ENCODE measurements at places on chromosomes 5 and 9.

DNA sequence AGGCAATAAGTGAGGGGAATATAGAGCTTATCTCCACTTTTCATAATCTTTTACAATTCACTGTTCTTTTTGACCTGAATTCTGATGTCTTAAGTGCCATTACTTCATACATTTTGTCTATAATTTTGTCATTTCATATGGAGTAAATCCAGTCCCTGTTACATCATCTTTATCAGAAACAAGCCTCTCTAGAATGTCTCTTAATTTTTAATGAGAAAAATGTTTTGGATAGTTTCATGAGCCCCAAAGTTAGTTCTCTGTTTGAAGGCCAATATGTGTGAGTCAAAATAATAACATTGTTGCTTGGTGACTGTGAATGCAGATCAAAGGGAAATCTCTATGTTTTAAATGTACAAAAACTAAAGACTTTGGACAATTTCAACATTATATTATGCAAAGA is 329.6 kb upstream of the ARRDC3 start:
- no peak for DNase-seq

- no peak for DNase-seq
These were observed 33.4 kb downstream of the CEMIP2 start for GRCh38 chr9:71734950-71735349.

DNA sequence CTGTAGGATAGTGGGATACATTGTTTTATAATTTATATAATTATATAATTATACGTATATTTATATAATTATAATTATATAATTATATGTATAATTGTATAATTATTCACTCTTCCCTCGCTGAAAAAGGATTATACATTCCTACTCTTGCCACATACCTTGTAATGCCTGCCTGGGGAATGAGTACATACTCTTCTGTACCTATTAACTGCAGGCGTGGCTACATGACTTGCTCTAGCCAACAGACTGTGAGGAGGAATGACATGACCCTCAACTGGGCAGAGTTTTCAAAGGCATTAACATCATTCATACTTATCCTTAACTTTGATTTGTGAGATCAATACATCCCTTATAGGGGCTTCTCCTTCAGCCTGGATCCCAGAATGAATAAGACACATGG is 19.1 kb downstream of the ERMP1 start:
- DNase-seq = no peak

DNA sequence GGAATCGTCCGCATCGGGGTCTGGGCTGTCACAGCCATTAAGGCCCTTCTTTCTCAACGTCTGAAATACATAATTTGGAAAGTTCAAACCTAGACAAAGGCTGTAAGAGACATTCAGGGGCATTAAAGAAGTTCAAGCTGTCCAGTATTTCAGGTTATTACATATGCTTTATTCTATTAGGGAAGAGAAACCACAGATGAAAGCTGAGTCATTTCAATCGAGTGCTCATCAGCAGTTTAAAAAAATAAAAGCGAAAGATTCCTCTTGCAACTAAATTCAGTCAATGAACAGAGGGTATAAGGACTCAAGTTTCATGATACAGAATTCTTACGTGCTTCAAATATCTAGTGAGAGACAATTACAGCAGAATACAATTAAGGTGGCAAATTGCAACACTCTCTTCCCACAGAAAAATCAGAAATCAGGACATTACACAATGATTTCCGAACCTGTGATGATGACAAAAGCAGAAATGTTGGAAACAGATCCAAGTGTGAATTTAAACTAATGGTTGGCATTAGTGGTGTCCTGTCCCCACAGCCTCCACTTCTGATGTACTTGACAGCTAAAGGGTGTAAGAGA is 121.6 kb downstream of the MEF2C start:
- DNase-seq = no peak

DNA sequence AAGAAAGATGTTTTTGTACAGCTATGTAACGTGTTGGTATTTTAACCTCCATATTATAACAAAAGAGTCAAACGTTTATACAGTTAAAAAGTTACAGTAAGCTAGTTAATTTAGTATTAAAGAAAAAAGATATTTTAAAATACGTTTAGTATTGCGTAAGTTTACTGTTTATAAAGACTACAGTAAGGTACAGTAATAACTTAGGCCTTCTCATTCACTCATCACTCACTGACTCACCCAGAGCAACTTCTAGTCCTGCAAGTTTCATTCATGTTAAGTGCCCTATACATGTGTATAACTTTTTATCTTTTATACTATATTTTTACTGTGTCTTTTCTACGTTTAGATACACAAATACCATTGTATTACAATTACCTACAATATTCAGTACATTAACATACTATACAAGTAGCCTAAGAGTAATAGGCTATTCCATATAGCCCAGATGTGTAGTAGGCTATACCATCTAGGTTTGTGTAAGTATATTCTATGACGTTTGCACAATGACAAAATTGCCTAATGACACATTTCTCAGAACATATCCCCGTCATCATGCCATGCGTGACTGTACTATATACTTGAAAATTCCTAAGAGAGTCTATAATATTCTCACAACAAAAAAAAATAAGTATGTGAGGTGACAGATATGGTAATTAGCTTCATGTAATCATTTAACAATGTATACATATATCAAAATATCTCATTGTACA is 33.8 kb downstream of the ERP44 start:
- no peak for DNase-seq

DNA sequence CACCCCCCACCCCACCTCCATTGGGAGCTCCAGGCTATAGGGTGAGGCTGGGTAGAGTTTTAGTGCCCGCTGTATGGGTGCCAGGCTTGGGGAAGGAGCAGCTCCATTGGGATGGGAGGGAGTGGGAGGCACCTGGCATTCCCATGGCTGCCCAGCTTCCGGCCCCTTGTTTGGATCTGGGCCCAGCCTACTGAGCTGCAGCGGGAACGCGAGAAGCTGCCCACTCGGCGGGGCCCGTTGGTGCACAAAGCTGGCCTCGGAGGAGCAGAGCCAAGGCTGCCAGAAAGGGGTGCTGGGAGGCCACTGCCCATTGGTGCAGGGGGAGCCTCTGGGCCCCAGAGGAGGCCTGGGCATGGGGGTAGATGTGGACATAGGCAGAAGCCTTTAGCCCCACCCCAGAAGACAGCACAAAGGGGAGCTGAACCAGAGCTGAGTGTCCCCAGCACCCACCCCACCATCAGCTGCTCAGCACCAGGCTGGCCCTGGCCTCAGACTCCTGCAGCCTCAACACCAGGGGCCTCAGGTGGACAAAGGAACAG is 4.4 kb downstream of the LCN9 start:
- DNase-seq = no peak

DNA sequence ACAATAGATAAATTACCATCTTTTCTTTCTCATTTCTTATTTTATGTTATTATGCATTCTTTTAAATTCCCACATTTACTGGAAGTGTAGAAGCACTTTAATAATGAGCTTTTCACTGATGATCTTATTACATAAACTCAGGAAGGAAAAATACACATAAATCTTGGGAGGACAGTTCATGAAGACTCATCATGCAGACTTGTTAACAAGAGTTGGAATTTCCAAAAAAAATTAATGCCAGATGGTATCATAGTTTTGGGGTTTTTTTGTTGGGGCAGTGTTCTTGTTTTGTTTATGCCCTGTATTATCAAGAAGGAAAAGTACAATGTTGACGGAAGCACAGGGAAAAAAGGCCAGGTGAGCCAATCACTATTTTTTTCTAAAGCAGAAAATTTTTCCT is 35.1 kb downstream of the CEMIP2 start:
- DNase-seq = no peak

DNA sequence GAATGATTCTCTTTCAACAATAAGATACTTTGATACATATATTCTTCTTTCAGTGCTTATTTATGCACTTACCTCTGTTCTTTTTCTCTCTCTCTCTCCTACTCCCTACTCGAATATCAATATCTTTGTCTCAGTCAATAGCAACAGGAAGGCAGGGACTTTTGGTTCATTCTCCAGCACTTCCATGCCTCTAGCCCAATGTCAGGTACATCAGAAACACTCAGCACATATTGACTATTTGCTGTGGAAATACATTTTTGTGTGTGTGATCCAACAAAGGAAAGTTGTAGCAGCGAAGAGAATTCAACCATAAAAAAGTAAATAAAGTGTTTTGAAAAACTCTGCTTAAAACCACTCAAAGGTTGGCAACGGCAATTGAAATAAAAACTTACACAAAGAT is 12.6 kb downstream of the DIRAS2 start:
- DNase-seq = no peak

Data from nucleus accumbens (tissue), 56 donors.